ENCODE measurements at places on chromosomes 2 and 18. TPM values are rescaled to one million over a fixed set of nuclear protein-coding genes. Genes with fewer than 3 reads are reported as not detected.

The ATP6V1B1 gene
- total RNA-seq: not detected

- H3K27me3 ChIP-seq: no peaks in the 10 kb centered on the region
- no peaks in the 10 kb centered on the region for H3K36me3 ChIP-seq
- H3K4me1 ChIP-seq: no peaks in the 10 kb centered on the region
- no peak for DNase-seq
- H3K27ac ChIP-seq: no peak overlapping the region
Measured at GRCh38 chr2:136770384-136770783, 5.0 kb downstream of the THSD7B start.

The MAL gene
- total RNA-seq: not detected

DNA sequence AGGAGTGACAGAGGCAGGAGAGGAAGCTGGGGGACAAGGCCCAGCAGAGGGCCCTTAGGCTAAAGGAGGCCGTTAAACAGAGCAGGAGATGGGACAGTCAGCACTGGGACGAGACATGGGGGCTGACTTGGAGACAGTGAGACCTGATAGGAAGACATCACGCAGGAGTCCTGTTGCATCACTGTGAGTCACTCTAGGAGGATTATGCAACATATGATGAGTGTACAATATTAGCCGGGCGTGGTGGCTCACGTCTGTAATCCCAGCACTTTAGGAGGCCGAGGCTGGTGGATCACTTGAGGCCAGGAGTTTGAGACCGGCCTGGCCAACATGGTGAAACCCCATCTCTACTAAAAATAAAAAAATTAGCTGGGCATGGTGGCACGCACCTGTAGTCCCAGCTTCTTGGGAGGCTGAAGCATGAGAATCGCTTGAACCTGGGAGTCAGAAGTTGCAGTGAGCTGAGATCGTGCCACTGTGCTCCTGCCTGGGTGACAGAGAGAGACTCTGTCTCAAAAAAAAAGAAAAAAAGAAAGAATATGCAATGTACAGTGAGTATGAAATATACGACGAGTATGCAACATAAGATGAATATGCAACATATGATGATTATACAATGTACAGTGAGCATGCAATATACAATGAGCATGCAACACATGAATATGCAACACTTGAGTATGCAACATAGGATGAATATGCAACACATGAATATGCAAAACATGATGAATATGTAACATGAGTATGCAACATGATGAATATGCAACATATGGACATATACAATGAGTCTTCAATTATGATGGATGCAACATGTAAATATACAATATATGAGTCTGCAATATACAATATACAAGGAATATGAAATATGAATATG lies 83.3 kb upstream of the ID2 start:
- no peaks in the 10 kb centered on the region for H3K36me3 ChIP-seq
- peaks cover 51% of the 10 kb centered on the region for H3K4me1 ChIP-seq
- no peak overlapping the region for H3K27ac ChIP-seq
